GM12878 (cell line): ENCODE measurements at places on chromosomes 13 and 19.

GRCh38 chr19:43789029-43789428, 8.3 kb upstream of the KCNN4 start:
- no peak for DNase-seq

- DNase-seq = no peak
These were observed 1.9 kb upstream of the SUGT1 start for GRCh38 chr13:52650731-52651130.

- no peak for DNase-seq
These were observed 854.4 kb downstream of the PCDH9 start for GRCh38 chr13:66375756-66376155.

DNA sequence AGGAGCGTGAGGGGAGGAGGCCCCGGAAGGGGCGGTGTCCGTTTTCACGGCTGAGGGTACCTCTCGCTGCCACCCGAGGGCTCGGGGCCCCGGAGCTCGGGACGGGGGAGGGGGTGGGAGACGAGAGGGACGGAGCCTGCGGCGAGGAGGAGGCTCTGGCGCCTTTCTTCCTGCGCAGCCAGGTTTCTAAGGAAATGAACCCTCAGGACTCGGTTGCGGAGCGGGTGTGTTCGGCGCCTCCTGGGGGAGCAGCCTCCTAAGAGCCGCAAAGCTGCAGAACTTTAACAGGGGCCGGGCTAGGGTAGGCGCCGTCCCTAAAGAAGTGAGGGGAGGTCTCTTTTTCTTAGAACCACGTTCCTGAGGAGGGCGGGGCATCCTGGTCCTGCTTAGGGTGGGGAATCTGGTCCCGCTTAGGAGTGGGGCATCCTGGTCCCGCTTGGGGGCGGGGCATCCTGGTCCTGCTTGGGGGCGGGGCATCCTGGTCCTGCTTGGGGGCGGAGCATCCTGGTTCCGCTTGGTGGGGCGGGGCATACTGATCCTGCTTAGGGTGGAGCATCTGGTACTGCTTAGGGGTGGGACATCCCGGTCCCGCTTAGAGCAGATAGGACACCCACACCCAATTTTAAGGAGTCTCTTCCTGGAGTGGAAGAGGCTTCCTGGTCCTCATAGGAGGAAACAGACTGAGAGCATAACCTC, 6.2 kb downstream of the SYT5 start:
- no peak for DNase-seq

DNA sequence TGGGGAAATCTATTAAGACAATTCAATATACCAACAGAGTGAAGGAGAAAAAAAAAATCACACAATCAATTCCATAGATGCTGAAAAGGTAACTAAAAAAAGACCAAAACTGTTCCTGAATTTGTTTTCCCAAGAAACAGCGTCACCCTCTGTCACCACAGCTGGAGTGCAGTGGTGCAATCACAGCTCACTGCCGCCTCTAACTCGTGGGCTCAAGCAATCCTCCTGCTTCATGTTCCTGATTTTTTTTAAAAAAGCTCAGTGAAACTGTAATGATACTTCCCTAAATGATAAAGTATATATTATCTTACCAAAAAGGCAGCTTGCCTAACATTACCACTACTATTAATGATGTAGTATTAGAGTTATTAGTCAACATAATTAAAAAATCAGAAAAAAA, 19.6 kb upstream of the ZFP14 start:
- DNase-seq = no peak

GRCh38 chr13:97499181-97499580, 65.2 kb downstream of the RAP2A start:
- DNase-seq = no peak

GRCh38 chr13:78602561-78603239, 652 bp downstream of the POU4F1 start:
- DNase-seq = no peak

- DNase-seq = no peak
These were observed 282.7 kb upstream of the KLHL1 start for GRCh38 chr13:70390968-70391367.

GRCh38 chr13:58376775-58377174, 745.2 kb downstream of the PCDH17 start:
- peak; percentile 7 for DNase-seq

- no peak for DNase-seq
These were observed 20.7 kb downstream of the EPN1 start for GRCh38 chr19:55695511-55696290.

GRCh38 chr13:74026753-74027152, 107.5 kb downstream of the KLF12 start:
- peak; percentile 71 for DNase-seq

DNA sequence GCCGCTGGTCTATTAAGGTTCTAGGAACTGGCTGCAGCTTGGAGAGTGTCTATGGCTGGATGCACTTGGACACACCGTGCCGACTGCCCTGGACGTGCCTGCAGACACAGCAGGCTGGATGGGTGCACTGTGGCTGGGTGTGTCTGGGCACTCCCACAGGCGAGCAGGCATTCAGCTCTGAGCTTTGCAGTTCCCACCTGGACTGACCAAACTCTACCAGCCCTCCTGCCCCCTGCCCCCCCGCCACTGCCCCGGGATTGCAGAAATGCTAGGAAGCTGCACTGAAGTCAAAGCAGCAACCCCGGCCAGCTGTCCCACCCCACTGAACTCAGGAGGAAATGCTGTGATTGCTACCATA, 7.0 kb upstream of the LRP3 start:
- DNase-seq = no peak

DNA sequence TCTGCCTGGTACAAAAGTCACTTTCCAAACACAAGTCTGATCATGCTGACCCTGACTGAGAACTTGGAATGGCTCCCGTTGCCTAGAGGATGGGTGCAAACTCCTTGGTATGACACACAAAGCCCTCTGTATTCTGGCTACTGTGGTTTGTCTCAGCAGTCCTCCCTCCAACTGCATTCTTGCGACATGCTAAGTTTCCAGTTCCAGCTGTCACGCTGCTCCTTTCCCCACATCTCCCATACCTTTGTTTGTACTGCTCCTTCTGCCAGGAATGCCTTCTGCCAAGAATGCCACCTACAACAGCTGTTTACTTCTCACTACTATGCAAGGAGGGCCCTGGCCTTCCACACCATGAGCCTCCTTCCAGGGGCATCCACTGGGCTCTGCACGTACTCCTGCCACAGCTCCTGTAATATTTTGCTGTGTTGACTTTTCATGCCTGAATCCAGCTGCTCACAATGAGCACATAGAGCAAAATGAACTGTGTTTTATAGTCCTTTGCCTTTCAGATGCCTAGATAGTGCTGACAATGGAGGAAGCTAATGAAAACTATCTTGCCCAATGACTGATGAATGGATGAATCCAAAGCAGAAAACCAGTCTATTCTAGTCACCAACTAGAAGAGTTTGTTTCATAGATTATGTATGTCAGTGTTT, 543.7 kb downstream of the EFNB2 start:
- DNase-seq = no peak

GRCh38 chr19:18453269-18454024, 15.5 kb upstream of the ISYNA1 start:
- no peak for DNase-seq

- DNase-seq = no peak
These were observed 110.2 kb downstream of the KLF5 start for GRCh38 chr13:73168953-73169401.

GRCh38 chr13:40406405-40407120, 259.9 kb downstream of the FOXO1 start:
- no peak for DNase-seq

DNA sequence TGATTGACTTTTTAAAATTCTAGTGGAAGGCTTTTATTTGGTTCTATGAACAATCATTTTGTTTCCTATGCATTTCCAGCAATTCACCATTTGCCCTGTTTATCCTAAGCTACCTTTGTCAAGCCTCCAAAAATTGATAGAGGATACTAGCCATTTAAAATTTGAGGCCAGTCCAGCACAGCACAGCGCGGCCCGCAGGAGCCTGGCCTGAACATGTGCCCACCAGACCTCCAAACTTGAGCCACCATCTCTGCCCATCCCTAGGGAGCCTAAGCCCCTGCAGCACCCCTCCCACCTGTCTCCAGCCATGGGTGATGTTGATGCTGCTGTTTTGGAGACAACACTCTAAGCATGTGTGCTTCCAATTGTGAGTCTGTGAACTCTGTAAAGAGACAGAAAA, 57.5 kb downstream of the SPRYD7 start:
- no peak for DNase-seq

- no peak for DNase-seq
These were observed 72.0 kb upstream of the USP29 start for GRCh38 chr19:57047743-57048142.

DNA sequence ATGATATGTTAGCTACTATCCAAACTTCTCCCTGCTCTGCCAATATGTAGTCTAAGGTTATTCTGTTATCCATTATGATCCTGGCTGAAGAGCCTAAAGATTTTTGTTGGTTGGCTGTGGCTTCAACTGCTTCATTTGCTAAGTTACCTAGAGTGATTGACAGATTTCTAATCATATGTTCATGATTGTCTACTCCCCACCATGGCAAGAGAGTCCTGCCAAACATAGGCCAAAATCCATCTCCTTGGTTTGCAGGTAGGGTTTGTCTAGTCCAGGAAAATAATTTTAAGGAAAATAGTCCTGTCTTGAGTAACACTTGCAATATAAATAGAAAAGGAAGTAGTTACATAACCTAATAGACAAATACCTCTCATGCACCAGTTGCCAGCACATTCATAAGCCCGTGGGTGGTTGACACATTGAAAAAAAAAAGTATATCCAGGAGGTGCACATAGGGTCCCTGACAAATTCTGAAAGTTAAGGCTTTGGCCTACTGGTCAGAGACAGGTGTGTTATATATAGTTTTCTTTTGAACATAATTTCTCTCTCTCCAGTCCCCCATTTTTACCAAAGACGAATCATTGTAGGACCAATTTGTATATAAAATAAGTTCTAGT, 5.4 kb upstream of the CBY2 start:
- DNase-seq = peak; percentile 64

DNA sequence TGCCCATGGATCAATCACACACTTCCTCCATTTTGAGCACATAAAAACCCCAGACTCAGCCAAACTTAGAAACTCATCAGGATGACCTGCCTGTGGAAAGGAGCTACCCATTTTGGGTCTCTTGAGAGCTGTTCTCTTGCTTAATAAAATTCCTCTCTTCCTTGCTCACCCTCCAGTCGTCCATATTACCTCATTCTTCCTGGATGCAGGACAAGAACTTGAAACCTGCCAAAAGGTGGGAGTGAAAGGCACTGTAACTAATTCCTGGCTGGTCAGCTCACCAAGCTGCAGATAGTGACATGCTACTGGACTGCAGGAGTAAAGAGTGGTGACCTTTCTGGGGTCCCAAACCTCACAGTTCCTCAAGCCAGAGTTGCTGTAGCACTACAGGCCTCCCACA, 20.2 kb downstream of the LIG4 start:
- no peak for DNase-seq

DNA sequence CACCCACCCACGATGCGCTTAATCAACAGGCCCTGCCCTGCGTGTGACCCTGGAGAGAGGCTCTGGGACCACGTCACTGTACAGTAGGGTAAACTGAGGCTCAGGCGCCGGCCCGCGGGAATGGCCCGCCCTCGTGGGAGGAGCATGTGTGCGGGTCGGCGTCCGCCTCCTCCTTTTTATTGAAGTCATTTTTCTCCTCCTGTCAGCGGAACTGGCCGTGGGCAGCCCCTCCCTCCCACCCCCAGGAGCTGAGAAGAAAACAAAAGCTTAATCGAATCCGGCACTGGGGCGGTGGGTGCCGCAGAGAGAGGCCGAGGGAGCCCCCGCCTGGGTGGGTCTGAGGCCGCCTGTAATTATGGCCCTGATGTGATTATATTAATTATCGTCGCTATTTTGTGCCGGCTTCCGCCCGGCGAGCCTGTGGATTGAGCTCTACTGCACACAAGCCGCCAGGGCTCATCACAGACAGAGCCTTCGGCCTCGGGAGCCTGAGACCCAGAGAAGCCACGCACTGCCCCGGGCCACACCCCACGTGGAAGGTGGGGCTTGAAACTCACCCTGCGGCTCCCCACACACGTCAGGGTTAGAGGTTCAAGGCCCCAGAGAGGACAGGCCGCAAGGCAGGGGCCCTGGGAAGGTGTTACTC, 7.0 kb downstream of the C2CD4C start:
- DNase-seq = no peak

- DNase-seq = no peak
These were observed 6.9 kb downstream of the TBXA2R start for GRCh38 chr19:3599776-3600187.

DNA sequence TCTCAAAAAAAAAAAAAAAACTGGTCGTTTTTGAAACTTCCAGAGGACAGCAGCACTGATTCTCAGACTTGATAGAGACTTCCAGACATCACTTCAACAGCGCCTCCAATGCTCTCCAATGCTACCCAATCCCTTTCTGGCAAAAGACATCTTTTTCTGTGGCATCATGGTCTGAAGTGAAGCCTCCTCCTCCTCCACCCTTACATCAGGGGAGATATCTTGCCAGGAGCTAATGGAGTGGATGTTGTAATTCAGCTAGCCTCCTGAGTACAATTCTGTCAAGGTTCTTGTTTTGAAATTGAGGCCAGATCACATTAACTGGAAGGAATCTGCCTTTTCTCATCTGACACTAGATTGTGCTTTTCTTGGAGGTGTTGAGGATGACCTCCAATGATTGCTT, 24.2 kb downstream of the FXYD5 start:
- DNase-seq = no peak

DNA sequence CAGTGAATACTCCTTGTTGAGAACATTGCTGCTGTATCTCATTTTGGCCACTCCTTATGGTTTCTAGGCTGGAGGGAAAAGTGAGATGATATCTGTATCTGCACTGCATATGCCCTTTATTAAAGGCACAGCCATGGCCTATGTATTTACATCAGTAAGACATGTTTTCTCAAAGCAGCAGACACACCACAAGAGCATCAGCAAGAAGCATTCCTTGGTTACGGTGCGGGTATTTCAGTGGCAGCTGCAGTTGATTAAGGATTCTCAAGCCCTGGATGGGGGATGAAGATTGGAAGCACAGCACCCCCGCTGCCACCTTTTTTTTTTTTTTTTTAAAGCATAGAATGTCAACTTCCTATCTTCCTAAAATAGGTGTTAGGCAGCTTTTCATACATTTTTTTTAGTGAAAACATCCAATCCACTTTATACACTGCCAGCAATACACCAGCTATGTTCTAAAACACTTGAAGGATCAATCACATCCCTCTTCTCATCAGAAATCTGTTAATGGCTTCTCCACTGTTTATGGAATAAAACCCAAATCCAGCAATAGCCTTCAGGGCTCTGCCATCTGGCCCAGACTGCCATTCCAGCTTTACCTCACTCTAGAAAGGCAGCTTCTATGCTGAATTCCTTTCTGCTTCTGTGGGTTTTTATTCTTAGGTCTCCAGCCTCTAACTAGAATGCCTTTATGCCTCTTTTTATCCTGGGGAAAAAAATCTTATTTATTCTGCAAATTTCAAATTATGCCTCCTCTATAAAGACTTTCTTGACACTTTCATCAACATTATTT, 331.0 kb downstream of the DNAJC15 start:
- no peak for DNase-seq

- no peak for DNase-seq
These were observed 206.8 kb downstream of the UQCRFS1 start for GRCh38 chr19:29006057-29006735.

DNA sequence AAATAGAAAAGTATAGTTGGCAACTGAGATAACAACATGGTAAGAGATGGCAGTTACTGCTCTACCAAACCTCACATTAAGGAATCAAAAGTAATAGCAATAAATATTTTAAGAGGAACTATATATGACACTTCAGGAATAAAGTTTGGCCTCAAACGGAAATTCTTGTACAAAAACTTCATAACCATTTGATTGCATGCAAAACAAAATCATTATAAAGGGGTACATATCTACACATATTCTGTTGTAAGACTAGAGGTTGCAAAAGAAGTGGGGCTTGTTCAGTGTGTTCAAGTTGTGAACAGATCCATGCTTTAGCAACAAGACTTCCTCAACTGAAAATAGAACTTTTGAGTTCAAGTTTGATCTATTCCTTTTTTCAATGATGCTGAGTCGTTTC, 133.5 kb upstream of the MIR17HG start:
- no peak for DNase-seq
